ENCODE measurements at places on chromosomes 6 and 20.

- no peak for DNase-seq
Measured at GRCh38 chr6:3455147-3455568, 1.7 kb downstream of the SLC22A23 start.

- DNase-seq = no peak
Measured at GRCh38 chr6:73739096-73739495, 43.1 kb downstream of the CD109 start.

DNA sequence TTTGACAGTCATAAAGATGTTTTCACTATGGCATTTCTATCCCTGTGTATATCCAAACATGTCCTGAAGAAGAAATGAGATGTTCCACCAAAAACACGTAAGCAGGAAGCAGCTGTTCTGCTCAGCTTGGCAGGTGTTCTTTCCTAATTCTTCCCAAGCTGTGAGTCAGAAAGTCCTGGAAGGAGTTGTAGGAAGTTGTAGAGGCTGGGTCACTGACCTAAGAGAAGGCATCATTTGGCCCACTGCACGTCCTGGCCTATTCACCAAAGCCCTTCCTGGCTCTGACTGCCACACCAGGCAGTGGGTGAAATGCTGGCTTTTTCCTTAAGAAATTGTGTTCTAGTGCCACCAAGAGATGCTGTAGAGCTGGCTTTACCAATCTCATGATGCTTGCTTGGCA, 40.3 kb downstream of the STX11 start:
- DNase-seq = peak; percentile 56

- DNase-seq = no peak
Measured at GRCh38 chr6:113365191-113365590, 492.0 kb upstream of the MARCKS start.

- DNase-seq = no peak
Measured at GRCh38 chr6:145063091-145063490, 672.2 kb downstream of the EPM2A start.

- no peak for DNase-seq
Measured at GRCh38 chr20:44716309-44717106, 1.3 kb downstream of the CCN5 start.

DNA sequence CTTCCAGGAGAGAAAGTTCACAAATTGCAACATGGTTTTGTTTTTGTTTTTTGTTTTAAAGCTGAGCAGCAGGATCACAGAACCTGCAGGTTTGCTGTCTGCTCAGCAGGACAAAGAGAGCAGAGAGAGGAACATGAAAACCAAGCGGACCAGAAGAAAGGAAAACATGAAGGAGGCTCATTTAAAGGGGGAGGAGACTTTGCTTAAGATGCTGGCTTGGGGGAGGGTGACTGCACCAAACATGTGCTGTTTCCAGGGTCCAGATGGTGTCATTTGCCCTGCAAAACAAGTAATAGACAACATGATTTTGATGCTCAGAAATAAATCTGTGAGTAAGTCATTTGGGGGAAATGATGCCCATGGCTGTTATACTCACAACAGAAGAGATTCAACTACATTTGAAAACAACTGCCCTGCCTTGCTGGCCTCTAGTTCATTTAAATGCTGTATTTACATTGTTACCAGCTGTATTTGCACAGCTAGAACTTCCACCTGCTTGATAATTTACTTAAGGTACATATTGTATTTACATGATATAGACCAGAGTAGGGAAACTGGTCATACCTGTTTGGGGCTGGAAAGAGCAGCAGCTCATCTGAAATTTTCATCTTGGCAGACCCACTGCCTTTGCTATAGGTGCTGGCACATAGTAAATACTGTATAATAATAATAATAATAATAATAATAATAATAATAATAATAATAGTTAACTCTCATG, 32.2 kb upstream of the CHD6 start:
- no peak for DNase-seq

- no peak for DNase-seq
Measured at GRCh38 chr6:29479560-29479959, 8.2 kb downstream of the MAS1L start.

- DNase-seq = no peak
Measured at GRCh38 chr6:134706153-134706552, 243.7 kb downstream of the ALDH8A1 start.

DNA sequence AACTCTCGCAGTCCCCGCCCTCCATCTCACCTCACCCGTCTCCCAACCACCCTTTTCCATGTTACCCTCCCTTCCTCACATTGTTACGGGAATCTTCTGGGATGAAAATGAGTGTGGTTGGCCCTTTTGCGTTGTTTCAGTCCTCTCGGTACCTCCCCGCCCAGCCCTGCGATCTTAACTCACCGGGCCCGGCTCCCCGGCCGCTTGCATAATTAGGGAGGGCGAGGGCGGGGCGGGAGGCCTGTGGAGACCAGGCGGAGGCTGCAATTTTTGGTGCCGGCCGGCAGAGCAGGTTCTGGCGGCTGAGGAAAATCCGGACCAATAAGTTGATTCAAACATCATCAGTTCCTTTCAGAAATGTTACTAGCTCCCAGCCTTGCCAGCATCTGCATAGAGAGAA, 25.2 kb downstream of the TFAP2B start:
- no peak for DNase-seq

- no peak for DNase-seq
Measured at GRCh38 chr20:44613575-44613974, 31.2 kb downstream of the PKIG start.

GRCh38 chr6:157514659-157515496, 133.9 kb downstream of the ZDHHC14 start:
- no peak for DNase-seq

DNA sequence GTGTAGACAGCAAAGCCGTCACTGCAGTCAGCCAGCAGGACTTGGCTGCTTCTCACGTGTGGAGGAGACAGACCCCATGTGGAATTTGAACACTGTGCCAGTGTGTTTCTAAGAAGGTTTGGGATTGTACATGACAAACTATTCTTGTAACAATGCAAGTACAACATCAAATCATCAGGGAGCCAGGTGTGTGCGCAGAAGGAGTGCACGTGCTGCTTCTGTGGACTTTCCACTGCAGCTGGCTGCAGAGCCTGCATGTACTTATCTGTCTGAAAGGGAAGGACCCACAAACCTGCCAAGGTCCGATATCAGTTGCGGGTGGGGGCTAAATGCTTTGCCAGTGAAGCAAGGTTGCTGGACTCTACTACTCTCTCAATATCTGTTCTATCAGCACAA, 211.6 kb downstream of the WDR27 start:
- peak; percentile 58 for DNase-seq

GRCh38 chr6:98514796-98515195, 319.6 kb upstream of the POU3F2 start:
- DNase-seq = no peak

- DNase-seq = no peak
Measured at GRCh38 chr20:55893031-55893430, 112.3 kb downstream of the CBLN4 start.

DNA sequence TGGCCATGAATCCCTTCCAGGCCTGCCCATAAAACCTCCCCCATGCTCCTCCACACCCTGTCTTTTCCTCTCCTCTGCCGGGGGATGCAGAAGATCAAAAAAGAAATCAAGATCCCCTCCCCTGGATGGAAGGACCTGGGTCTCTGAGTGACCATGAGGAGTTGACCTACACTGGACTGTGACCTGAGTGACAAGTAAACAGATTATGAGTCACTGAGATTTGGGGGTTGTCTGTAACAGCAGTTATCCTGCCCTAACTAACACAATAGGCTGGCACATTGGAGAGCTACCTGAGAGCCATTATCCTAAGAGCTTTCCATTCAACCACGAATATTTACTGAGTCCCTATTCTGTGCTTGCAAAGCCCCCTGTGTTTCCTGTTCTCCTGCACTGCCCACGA, 28.4 kb upstream of the SIRPA start:
- DNase-seq = no peak

- no peak for DNase-seq
Measured at GRCh38 chr6:4066029-4066755, 12.7 kb downstream of the FAM217A start.

DNA sequence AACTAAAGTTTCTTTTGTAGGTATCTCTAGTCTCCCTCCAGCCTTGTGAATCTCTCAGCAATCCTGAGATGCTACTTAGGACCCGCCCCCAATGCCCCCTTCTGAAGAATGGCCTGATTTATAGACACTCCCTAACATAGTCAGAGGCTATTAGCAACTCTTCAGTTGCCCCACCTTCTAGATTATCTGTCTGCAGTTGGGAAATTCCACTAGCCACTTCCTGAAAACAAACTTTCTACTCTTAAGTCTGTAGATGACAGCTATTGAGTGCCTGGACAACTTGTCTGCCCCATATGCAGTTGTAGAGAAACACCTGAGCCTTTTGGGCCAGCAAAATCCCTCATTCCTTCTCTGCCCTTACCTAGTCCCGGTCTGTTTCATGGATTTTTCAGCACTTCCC, 188.2 kb upstream of the PREP start:
- DNase-seq = no peak

DNA sequence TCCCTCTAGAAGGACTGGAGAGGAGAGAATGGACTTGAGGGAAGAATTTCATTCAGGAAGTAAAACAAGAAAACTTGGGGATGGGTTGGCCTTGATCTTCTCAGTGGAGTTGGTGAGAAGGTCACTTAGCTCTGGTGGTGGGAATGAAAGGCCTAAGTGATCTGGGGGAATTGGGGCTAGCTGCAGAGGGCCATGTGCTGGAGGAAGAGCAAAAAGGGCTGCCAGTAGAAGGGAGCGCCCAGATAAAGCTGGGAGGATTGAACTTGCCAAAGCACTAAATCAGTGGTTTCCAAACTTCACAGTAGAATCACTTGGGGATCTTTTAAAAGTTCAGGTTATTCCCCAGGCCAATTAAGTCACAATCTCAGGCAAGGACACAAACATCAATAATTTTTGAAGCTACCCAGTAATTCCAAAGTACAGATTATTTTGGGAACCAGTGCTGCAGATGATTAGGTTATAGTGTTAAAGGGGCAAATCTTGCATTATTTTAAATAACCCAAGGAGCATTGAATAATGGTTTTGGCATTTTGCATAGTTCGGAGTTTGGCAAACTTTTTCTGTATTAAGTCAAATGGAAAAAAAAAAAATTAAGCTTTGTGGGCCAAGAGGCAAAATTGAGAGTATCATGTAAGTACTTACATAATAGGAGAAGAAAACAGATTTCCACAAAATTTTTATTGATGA, 36.5 kb upstream of the RFPL4B start:
- no peak for DNase-seq

DNA sequence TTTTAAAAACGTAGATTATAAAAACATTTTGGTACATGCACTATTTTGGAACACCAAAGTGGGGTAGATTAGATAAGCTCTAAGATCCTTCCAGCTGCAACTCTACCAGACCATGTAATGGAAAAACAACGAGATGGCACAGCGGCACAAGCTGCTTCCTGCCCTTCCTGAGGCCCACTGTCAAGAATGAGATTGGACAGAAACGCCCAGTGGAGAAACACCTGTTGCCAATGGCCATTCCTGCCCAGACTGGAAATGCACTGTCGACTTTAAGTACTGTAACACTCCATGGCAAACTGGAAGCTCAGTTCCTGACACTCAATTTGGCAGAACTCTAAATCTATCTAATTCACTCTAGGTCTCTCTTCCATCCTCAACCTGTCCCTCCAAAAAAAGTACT, 21.4 kb downstream of the EDEM2 start:
- no peak for DNase-seq

DNA sequence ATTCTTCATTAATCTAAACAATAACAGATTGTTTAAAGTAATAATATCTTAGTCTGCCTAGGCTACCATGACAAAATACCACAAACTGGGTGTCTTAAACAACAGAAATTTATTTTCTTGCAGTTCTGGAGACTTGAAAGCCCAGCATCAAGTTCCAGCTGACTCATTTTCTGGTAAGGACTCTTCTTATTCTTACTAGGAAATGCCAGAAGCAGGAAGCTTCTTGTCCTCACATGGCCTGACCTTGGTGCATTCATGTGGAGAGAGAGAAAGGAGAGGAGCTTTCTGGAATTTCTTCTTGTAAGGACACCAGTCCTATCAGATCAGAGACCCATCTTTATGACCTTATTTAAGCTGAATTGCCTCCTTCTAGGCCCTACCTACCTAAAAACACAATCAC, 110.5 kb downstream of the ANKRD60 start:
- DNase-seq = no peak

DNA sequence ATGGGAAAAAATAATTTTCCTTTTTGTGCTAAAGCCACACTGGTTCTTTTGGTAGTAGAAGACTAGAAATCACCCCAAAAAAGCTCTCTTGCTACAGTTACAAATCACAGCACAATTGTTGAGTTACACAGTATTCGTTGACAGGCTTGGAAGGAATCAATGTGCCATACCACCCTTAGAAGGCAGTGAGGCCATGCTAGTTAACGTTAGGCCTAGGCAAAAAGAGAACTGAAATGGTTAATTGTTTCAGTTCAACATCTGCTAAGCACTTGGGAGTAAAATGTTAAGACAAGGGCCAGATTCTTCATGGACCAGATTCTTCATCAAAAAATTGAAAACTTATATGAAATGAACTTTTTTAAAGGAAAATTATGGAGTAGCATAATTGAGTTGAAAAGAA, 626.2 kb downstream of the UTRN start:
- no peak for DNase-seq

DNA sequence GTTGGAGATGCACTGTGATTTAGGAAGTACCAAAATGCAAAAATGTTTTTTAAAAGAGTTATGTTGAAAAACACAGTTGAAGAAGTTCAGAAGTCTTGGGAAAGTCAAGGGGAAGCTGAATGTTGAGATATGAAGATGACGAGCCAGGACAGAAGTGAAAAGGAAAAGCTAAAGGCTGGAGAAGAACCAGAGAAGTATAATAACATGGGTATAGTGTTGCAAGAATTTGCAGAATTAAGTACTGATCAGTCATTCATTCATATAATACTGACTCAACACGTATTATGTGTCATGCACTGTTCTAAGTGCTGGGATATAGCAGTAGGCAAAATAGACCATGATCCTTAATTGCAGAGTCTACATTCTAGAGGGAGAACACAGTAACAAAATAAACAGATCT, 432.8 kb downstream of the CDC5L start:
- DNase-seq = no peak

DNA sequence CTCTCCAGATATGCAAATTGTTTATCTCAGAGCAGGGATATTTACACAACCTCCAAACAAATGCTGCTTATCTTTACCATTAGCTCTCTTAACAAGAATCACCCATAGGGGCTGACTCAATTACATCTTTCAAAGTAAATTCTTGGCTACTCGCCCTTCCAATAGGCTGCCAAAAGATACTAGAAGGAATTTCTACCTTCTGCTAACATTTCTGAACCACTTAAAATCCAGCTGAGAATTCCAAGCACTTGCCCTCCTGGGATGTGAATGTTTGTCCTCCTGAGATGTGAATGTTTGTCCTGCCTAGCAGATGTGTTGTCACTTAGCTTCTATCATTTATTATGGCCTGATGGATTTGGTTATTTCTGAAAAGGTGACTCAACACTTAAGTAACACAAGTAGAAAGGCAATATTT, 388.0 kb downstream of the GJA1 start:
- no peak for DNase-seq

Data from right hindlimb (tissue), 1 donor.